ENCODE measurements at places on chromosomes 11 and 22.

DNA sequence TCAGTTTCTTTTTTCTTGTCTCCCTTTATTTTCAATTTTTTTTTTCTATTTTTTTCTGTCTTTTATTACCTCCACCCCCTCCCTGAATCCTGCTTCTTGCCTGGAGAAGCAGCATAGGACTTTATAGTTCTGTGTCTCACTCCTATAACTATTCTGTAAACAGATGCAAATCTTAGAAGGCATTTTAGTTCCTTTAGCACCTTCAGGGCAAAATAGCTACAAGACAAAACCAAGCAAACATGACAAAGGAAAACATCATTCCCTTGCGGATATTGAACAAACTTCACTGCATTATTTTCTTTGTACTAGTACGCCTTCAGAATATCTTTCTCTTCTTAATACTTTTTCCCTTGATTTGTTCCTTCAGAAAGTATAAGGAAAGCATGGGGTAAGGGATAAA is 446.2 kb upstream of the CHORDC1 start:
- no peak for DNase-seq

DNA sequence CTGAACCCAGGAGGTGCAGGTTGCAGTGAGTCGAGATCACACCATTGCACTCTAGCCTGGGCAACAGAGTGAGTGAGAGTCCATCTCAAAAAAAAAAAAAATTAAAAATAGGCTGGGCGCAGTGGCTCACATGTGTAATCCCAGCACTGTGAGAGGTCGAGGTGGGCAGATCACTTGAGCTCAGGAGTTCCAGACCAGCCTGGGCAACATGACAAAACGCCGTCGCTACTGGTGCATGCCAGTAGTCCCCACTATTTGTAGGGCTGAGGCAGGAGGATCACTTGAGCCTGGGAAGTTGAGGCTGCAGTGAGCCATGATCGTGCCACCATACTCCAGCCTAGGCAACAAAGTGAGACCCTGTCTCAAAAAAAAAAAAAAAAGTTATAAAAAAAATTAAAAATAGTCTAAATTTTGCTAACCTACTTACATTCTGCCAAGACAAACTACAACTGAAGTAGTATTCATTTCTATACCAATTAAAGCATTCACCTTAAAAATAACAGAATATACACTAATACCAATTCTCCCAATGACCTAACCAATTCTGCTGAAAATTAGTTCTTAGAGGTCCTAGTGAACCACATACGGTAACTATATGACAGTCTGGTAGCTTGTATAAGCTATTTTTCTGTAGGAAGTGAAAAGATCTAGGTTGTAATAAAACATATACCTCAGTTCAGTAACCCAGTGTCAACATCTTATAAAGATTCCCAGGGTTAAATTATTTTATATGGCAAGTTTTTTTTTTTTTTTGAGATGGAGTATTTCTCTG is 7.1 kb downstream of the DDX6 start:
- no peak for DNase-seq

DNA sequence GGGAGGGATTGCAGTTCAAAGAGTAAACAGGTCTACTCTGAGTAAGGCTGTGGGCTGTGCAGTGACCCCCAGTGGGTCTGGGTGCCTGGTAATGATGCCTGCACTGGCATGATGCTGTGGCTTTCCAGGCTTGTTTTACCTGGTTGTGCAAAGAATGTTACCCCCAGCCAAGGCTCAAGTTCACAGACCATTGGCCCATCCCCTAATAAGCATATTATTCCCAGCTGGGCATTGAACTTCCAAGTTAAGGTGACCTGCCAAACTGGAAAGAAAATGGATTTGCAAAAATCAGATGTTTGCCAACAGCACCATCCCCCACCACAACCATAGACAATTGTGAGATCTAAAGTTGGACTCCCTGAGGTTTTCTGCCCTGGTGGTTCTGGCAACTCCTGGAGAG is 7.9 kb upstream of the EHF start:
- DNase-seq = no peak

GRCh38 chr11:5123802-5124521 is 14.2 kb downstream of the OR52A5 start:
- peak; percentile 74 for DNase-seq

DNA sequence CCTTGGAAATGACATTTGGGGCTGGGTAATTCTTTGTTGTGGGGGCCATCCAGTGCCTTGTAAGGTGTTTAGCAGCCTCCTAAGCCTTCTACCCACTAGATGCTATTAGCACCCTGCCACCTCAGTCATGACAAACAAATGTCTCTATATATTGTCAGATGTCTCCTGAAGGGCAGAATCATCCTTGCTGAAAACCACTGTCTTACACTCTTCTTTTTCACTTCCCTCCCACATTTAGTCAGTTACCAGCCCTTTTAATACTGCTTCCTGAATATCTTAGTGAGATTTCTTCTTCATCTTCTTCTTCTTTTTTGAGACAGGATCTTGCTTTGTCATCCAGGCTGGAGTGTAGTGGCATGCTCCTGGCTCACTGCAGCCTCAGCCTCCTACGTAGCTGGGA is 33.1 kb downstream of the TNRC6B start:
- DNase-seq = peak; percentile 64

GRCh38 chr22:45309422-45310227 is at the start of gene FAM118A:
TSS of gene FAM118A (plus strand) at chr22:45309934. CDS start at chr22:45322380, 12,446 bp downstream.
- peak; percentile 93 for DNase-seq

DNA sequence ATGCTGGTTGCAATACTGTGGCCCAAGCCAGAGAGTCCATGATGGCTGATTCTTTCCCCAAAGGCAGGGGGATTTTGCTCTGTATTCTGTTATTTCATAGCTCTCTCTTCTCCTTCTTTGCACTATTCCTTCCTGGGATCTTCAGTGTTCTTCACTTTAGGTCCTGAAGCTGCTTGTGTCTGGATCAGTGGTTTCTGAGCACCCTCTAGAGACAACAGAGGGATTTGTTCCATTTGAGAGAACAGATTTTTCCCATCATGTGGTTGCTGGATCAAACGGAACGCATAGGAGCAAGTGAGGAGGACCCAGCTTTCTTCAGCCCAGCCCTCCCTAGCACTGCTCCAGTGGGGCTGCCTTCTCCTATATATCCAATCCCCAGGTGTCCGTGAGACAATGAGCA is 68.7 kb upstream of the SYN3 start:
- no peak for DNase-seq

GRCh38 chr11:110720431-110721275 is 8.4 kb upstream of the ARHGAP20 start:
- DNase-seq = no peak

- no peak for DNase-seq
Measured at GRCh38 chr11:106178361-106178760, 100.9 kb downstream of the AASDHPPT start.

- DNase-seq = peak; percentile 98
Measured at GRCh38 chr11:35138943-35139721, at the start of gene CD44. TSS of gene CD44 (plus strand) at chr11:35139171. CDS start at chr11:35139304, 133 bp downstream.

DNA sequence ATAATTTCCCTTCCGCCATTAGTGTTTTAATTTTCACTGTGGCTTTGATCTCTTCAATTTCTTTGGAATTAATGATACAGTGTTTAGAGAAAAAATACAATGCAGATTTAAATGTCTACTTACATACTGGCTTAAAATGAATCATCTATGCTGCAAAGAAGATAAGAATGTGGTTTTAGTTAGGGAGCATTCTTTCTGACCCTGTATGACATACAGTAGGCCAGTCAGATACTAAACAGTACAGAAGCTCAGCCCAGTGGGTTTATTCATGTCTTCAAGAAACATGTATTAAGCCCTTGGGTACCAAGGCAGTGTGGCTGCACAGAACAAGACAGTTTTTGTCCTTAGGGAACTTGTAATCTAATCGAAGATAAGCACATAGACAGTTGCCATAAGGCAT is 268.8 kb downstream of the DDX10 start:
- no peak for DNase-seq

- no peak for DNase-seq
Measured at GRCh38 chr22:46606886-46607285, 13.3 kb upstream of the GRAMD4 start.

- no peak for DNase-seq
Measured at GRCh38 chr11:6328321-6328720, 8.0 kb upstream of the CAVIN3 start.

Measured in suppressor macrophage treated with lipopolysaccharide for 1 hour (primary cell).